ENCODE measurements at places on chromosomes 1 and 21.

DNA sequence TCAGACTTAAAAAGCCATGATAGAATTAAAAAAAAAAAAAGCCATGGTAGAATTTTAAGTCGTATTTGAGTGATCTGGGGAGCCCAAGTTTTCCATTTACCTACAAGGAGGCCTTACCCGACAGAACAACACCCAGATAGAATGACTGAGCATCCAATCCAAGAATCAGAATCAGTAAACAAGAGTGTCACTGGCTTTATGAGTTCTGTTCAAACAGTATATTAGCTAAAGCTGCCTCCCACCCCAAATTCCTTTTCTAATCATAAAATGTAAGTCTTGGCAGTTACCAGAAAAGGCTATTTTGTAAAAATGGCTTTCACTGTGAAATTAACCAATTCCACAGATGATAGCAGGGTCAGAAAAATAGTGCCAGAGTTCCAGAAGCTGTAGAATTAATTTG lies 1.2 kb downstream of the GTF2B start:
- no peak for DNase-seq

DNA sequence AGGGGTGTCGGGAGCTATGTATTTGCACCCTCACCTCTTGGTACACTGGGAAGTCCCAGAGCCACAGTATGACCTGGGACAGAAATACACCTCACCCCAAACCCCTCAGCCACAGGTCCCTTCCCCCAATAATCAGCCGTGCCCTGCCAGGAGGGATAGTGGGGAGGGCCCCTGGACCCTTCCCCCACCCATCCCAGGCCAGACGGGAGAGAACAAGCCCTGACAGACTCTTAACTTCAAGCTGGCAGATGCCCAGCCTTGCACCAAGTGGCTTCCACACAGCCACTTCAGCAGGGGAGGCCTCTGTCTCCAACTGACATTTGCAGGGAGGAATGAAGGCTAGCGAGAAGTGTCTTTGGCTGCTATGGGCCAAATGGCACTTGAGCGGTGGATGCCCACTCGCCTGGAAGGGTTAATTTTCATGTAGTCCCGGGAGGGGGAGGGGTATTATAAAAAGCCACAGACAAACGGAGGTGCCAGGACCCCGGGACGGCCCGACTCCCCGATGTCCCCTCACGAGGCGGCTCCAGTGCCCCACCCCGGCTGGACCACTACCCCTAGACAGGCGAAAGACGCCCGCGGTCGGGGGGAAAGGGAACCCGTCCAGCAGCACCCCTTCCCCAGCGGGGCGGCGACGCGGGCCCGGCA lies 495 bp downstream of the SYNC start:
- DNase-seq, result no peak

- DNase-seq, result no peak
These were observed 29.7 kb downstream of the UBE2T start for GRCh38 chr1:202311875-202312635.

- DNase-seq, result no peak
These were observed 147.9 kb upstream of the POU3F1 start for GRCh38 chr1:38194472-38194871.

Data from SW 1271 (cell line).